ENCODE measurements at places on chromosomes 5 and 9. TPM values are rescaled to one million over a fixed set of nuclear protein-coding genes. Genes with fewer than 3 reads are reported as not detected.

GRCh38 chr5:140015706-140016105, 27.4 kb downstream of the NRG2 start:
- H3K27ac ChIP-seq: no peak overlapping the region
- no peaks in the 10 kb centered on the region for H3K36me3 ChIP-seq
- H3K4me1 ChIP-seq: peaks cover 1% of the 10 kb centered on the region
- no peak for DNase-seq
- no peak overlapping the region for H3K4me3 ChIP-seq

CHSY3 gene
- 2.5 TPM for total RNA-seq

GRCh38 chr5:96745844-96746531, 61.8 kb downstream of the ERAP1 start:
- H3K4me1 ChIP-seq: no peaks in the 10 kb centered on the region
- H3K36me3 ChIP-seq: peaks cover 14% of the 10 kb centered on the region
- H3K27me3 ChIP-seq: no peaks in the 10 kb centered on the region
- DNase-seq: no peak
- peak overlapping the region; percentile 17 for H3K27ac ChIP-seq
- no peak overlapping the region for H3K4me3 ChIP-seq

DNA sequence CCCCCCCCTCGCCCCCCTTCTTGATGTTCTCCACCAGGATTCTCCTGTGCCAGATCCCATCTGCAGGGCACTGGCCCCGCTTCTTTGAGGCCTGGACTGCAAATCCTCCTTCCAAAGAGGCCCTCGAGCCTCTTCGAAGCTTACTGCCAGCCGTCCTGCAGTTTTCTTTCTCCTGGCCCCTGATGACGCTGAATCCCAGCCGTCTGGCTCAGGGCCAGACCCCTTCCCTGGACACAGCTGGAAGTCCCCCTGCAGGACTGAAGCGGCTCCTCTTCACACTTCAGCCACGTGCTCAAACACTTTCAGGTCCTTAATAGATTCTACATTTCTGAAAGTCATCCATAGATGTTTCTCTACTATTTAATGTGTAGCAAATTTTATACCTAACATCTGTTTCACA, 121.5 kb downstream of the EHMT1 start:
- H3K4me3 ChIP-seq: no peak overlapping the region
- no peaks in the 10 kb centered on the region for H3K4me1 ChIP-seq
- DNase-seq: no peak
- H3K27ac ChIP-seq: no peak overlapping the region

PTGES gene
- total RNA-seq: 25.3 TPM

COL15A1 gene
- total RNA-seq: 47.8 TPM

SLC6A19 gene
- not detected for total RNA-seq

ANXA6 gene
- total RNA-seq: 206 TPM

GRCh38 chr5:160009591-160009989, 651 bp downstream of the TTC1 start:
- no peaks in the 10 kb centered on the region for H3K36me3 ChIP-seq
- no peaks in the 10 kb centered on the region for H3K4me1 ChIP-seq
- no peak for DNase-seq
- no peaks in the 10 kb centered on the region for H3K27me3 ChIP-seq
- H3K4me3 ChIP-seq: peak overlapping the region; percentile 73
- H3K27ac ChIP-seq: no peak overlapping the region

MYMK gene
- not detected for total RNA-seq

SV2C gene
- total RNA-seq: 0.32 TPM

DNA sequence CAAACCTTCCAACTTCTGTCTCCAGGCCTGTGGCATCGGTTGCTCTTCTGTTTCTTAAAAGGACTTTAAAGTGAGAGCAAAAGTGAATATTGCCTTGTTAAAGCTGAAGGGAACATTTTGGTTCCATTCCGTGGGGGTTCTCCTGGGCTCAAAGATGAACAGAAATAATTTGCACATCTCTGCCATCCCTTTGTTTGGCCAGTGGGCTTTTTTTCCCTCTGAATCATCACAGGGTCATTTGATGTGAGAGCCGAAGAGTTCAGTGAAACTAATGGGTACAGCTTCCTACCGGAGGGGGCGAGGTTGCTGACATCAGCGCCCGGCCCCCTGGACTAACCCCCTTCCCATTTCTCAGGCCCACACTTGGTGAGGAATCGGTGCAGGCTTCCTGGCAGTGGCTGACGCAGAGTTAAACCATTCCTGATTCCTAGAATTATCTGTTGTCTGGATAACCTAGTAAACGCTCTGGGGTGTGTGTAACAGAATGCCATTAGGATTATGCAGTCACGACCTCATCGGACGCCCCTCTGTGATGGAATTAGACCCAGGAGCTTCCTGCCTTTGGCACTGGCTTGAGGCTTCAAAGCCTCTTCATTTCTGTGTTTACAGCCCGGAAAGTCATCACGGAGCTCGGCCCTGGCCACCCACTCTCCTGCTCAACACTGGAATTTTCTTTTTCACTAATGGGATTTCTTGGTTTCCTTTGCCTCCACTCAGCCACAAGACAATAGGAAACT, 61.6 kb upstream of the RPL26L1 start:
- no peak for DNase-seq
- peak overlapping the region; percentile 22 for H3K4me3 ChIP-seq
- peak overlapping the region; percentile 87 for H3K27ac ChIP-seq

CD74 gene
- total RNA-seq: 382 TPM

- no peaks in the 10 kb centered on the region for H3K27me3 ChIP-seq
- no peaks in the 10 kb centered on the region for H3K36me3 ChIP-seq
- peak; percentile 72 for DNase-seq
- H3K27ac ChIP-seq: peak overlapping the region; percentile 66
These were observed 43.1 kb downstream of the NACC2 start for GRCh38 chr9:136051837-136052471.

- H3K4me1 ChIP-seq: no peaks in the 10 kb centered on the region
- no peak overlapping the region for H3K27ac ChIP-seq
- no peak for DNase-seq
These were observed 154.9 kb upstream of the PAPPA start for GRCh38 chr9:115998666-115999065.

DNA sequence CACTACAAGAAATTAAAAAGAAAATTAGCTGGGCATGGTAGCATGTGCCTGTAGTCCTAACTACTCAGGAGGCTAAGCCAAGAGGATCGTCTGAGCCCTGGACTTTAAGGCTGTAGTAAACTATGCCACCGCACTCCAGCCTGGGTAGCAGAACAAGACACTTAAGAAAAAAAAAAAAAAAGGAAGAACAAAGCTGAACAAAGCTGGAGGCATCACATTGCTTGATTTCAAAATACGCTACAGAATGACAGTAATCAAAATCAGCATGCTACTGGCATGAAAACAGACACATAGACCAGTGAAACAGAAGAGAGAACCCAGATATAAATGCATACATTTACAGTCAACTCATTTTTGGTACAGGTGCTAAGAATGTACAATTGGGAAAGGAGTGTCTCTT, 14.5 kb upstream of the OTULIN start:
- DNase-seq: no peak
- no peaks in the 10 kb centered on the region for H3K4me1 ChIP-seq
- H3K27ac ChIP-seq: no peak overlapping the region
- peaks cover 14% of the 10 kb centered on the region for H3K27me3 ChIP-seq

DNA sequence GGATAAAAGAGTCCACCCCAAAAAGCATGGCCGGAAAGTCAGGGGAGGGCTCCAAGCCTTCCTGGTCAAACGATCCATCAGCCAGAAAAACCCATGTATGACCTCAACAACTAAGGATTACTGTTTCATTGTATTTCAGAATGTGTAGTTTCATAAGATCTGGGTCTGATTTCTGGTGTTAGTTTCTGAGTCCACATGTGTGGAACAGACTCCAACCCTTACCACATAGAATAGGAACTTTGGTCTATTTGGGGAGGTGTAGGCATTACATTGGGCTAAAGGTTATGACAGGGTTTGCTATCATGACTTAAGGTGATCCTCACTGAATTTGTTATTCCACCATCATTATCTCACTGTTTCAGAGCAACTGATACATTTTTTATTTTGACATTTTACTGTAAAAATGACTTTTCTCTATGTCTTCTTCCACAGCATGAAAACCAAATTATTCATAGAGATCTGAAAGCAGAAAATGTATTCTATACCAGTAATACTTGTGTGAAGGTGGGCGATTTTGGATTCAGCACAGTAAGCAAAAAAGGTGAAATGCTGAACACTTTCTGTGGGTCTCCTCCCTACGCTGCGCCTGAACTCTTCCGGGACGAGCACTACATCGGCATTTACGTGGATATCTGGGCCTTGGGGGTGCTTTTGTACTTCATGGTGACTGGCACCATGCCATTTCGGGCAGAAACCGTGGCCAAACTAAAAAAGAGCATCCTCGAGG, 33.5 kb downstream of the HMGCS1 start:
- H3K27ac ChIP-seq: no peak overlapping the region
- no peaks in the 10 kb centered on the region for H3K27me3 ChIP-seq
- DNase-seq: no peak
- no peak overlapping the region for H3K4me3 ChIP-seq
- H3K36me3 ChIP-seq: no peaks in the 10 kb centered on the region
- H3K4me1 ChIP-seq: no peaks in the 10 kb centered on the region

DNA sequence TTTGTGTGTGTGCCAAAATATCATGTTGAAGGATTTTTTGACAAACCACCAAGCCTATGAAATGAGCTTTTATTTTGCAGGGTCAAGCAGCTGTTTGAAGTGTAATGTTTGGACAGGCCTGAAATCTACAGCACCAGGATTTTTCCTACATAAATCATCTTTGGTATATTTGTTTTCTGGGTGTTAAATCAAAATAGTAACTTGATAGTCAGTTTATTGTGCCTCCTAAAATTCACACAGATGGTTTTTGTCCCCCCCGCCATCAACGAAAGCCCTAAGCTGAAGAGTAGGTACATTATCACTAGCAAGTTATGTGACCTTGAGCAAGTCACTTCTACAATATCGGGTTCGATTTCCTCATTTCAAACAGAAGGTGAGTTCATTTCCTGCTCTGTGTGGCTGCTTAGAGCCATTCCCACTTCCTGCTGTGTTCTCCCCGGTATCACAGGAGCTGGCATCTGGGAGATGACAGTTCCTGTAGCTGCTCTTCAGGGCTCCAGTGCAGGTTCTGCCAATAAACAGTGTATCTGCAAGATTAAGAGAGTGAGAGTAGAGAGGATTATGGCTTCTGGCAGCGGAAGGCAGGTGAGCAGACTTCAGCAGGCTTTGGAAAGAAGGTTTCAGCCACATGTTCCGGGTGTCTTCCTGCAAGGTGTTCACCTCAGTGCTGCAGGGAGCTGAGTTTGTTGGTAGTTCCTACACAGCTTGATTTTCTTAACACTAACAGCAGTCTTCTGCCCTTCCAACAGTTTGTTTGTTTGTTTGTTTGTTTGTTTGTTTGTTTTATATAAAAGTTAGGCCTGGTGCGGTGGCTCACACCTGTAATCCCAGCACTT, 48.4 kb upstream of the GNE start:
- no peaks in the 10 kb centered on the region for H3K4me1 ChIP-seq
- no peak overlapping the region for H3K4me3 ChIP-seq
- no peaks in the 10 kb centered on the region for H3K36me3 ChIP-seq
- H3K27ac ChIP-seq: no peak overlapping the region
- no peak for DNase-seq

PCDHA4 gene
- 5.4 TPM for total RNA-seq

TRPM6 gene
- 0.80 TPM for total RNA-seq

GRCh38 chr5:179765400-179765799, 28.4 kb upstream of the LTC4S start:
- H3K4me1 ChIP-seq: peaks cover 10% of the 10 kb centered on the region
- no peaks in the 10 kb centered on the region for H3K36me3 ChIP-seq
- DNase-seq: no peak
- no peak overlapping the region for H3K4me3 ChIP-seq
- H3K27me3 ChIP-seq: no peaks in the 10 kb centered on the region
- peak overlapping the region; percentile 50 for H3K27ac ChIP-seq

- DNase-seq: no peak
- no peaks in the 10 kb centered on the region for H3K36me3 ChIP-seq
- no peak overlapping the region for H3K27ac ChIP-seq
- H3K27me3 ChIP-seq: no peaks in the 10 kb centered on the region
- no peaks in the 10 kb centered on the region for H3K4me1 ChIP-seq
- no peak overlapping the region for H3K4me3 ChIP-seq
These were observed 62.7 kb upstream of the PPP2CA start for GRCh38 chr5:134288610-134289009.

DNA sequence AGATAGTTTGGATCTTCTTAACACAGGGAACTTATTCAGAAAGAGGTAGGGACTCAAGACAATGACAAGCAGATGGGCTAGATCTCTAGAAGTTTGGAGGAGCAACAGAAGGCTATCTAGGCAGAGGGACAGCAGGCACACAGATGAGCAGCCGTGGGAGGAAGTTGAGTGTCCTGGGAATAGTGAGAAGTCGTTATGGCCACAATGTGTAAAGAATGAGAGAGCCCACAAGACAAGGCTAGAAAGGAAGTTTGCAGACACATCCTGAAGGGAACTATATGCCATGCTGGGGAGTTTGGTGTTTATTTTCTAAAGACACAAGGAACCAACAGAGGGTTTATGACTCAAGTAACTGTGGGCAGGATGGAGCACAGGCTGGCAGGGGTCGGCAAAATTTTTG, 160.6 kb downstream of the PALM2AKAP2 start:
- H3K4me1 ChIP-seq: no peaks in the 10 kb centered on the region
- DNase-seq: no peak
- no peaks in the 10 kb centered on the region for H3K27me3 ChIP-seq

DNA sequence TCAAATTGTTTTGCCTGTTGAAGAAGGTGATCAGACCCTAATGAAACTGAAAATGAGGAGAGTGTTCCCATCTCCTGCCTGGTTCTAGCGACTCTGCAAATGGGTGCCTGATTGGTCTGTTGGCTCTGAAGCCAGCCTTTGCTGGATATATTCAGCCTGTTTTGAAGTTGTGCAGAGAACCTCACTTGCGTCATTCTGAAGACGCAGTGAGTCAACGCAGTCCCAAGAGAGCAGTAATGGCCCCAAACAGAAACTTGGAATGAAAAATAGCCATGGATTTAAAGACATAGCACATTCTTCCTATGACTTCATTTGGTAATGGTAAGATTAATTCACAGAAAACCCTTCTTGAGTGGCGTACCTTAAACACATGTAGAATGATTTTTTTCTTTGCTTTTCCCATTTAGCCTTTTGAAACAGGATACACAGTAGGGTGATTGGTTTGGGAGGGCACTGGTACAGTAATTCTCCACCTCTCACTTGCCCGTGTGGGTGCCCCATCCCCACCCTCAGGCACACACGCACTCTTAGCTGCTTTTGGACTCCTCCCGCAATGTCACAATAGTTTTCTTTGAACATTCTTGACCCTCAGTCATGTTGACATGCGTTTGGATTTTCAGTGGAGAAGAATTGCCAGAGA, 54.1 kb upstream of the ABL1 start:
- no peaks in the 10 kb centered on the region for H3K36me3 ChIP-seq
- peak overlapping the region; percentile 31 for H3K4me3 ChIP-seq
- no peak for DNase-seq

- no peaks in the 10 kb centered on the region for H3K27me3 ChIP-seq
- no peaks in the 10 kb centered on the region for H3K4me1 ChIP-seq
- H3K27ac ChIP-seq: no peak overlapping the region
- no peak overlapping the region for H3K4me3 ChIP-seq
- H3K36me3 ChIP-seq: no peaks in the 10 kb centered on the region
- no peak for DNase-seq
These were observed 136.7 kb downstream of the NUDT12 start for GRCh38 chr5:103425686-103426454.

PALM2AKAP2 gene
- total RNA-seq: 6.4 TPM

- H3K4me1 ChIP-seq: no peaks in the 10 kb centered on the region
- no peaks in the 10 kb centered on the region for H3K27me3 ChIP-seq
- DNase-seq: no peak
- no peak overlapping the region for H3K4me3 ChIP-seq
These were observed 247.9 kb downstream of the MSX2 start for GRCh38 chr5:174972291-174972690.

CDHR2 gene
- total RNA-seq: 2.3 TPM

- no peak for DNase-seq
- H3K27ac ChIP-seq: no peak overlapping the region
- no peak overlapping the region for H3K4me3 ChIP-seq
- H3K27me3 ChIP-seq: no peaks in the 10 kb centered on the region
These were observed 203.5 kb upstream of the DAPK1 start for GRCh38 chr9:87294126-87294525.

PPP1R26 gene
- 18.1 TPM for total RNA-seq

DMRT3 gene
- total RNA-seq: 0.33 TPM

Measured in breast epithelium (tissue), 4 donors.